Activated CD8-positive, alpha-beta memory T cell treated with anti-CD3 and anti-CD28 coated beads, Interleukin-2, amount 50 U/mL, for 4 hours (primary cell): ENCODE measurements at places on chromosomes 11 and 22.

DNA sequence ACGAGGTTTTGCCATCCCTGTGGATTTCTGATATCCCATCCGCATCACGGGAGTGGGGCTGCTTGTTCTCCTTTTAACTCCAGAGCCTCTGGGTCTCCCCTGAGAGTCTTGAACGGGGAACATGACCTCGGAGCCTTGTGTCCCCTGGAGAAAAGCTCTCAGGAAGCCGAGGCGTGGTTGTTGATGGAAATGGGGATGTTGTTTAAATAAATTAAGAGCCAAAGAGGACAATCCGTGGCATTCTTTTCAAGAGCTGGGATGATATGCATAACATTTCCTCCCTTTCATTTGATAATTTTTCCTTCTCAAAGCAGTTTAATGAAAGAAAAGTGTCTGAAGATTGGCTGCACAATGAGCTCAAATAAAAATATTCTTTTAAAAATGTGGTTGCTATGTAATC, 14.2 kb downstream of the TSPAN18 start:
- no peak for DNase-seq

DNA sequence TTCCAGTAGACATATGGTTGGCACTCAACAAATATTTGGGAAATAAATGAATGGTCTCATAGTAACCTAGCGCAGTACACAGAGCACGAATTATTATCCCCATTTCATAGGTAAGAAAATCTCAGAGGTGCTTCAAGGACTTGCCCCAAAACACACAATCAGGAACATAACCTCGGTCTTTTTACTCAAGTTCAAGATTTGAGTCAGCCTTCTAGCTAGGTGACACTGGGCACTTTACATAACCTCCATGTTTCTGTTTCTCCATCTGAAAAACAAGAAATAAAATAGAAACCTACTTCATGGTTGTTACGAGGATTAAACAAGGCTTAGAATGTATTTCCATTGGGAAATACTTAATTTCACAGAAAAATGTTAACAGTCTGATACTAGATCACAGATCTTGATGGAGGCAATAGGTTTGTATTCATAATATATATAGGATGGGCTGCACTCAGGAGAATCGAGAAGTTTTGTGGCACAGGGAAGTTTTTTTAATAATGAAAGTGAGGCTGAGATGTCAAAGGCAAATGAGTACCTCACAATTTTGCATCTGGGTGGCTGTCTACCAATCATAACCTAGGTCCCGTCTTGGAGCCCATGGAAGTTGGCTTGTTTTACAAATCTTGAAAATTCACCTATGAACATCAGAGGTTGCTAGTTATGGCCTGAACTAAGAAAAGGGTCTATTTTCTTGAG, 147.4 kb upstream of the ZC3H12C start:
- DNase-seq, result no peak

DNA sequence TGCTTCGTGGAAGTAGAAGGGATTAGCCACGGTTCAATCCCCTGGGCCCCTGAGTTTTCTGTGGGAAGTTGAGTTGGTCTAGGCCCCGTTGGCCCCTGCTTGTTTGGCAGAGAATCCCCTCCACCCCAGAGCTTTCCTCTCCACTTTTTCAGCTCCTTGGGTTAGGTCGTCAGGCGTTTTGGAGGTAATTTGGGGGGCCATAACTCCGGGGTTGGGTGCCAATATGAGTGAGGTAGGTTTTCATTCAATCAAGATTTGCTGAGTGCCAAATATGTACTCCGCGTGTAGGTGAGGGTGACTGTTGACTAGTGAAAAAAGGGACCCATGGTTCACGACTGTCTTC, 590 bp downstream of the ATG13 start:
- DNase-seq, result no peak

DNA sequence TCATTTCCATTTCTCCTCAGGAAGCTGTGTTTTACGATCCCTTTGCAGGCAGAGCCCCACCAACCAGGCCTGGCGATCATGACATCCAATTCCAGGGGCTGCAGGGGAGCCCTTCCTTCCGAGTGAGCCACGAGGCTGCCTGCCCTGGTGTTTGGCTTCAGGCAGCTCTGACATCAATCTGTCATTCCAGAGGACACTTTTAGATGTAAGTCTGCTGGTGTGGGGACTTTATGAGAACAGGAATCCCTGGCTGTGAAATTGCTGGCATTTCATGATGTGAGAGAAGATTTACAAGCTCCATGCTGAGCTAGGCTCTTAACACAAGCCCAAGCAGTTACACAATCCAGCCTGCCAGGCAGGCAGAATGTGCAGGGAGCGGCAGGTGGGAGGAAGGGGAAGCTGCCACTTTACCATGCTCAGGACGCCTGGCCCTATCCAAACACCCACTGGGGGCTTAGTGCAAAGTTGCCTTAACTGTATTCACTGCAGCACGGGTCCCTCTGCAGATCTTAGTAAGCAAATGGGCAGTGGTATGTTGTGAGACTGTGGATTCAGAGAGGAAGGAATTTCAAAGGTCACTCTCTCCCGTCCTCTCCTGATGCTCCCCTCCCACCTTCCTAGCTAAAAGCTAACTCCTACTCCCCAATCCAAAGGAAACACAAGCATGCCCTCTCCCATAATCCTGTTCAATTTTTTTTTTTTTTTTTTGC, 43.4 kb upstream of the MICAL2 start:
- no peak for DNase-seq

DNA sequence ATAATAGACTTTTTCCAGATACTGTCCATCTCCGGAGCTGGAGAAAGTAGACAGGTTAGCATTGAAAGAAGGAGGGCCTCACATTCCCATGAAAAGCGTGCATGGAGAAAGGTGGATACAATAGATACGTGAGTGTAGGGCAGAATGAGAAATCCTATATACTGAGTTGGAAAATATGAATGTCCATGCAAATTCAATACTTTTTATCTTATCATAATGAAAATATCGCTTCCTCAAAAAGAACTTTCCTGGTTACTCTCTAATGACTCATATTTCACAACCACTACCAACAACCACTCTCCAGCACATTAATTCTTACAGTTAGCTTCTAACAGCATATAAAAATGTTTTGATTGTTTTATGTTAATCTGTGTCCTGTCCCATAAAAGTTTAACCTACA, 22.0 kb upstream of the MS4A6A start:
- no peak for DNase-seq

DNA sequence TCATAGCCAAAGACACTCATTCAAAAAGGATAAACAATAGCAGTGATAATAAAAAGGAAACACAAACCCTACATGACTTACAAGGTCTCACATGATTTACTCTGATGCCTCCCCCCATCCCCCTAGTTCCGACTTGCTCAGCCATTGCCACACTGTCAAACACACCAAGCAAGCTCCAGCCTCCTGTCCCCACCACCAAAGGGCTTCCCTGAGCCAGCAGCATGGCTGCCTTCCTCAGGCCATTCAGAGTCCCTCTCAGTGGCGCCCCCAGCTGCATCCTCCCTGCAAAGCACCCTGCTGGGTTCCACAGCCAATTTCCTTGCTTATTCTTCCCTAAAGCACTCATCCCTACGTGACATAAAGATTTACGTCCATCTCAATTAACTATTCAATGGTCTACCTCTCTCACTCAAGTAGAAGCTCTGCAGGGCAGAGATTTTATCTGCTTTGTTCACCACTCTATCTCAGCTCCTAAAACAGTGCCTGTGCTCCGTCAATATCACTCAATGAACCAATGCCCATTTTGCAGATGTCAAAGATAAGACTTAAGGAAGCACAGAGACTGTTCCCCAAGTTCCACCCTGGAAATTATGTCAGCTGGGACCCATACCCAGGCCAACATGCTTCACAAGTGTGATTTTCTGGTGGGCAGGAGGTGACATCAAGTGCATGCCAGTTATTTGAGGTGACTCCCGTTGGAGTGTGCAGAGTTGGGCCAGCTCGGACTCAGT, 106.9 kb downstream of the SYN3 start:
- no peak for DNase-seq

GRCh38 chr11:111189466-111189865, 56.1 kb upstream of the POU2AF2 start:
- no peak for DNase-seq

GRCh38 chr11:13109616-13110015, 100.5 kb downstream of the RASSF10 start:
- no peak for DNase-seq

- DNase-seq, result no peak
These were observed 51.5 kb upstream of the POU2AF2 start for GRCh38 chr11:111193924-111194490.

DNA sequence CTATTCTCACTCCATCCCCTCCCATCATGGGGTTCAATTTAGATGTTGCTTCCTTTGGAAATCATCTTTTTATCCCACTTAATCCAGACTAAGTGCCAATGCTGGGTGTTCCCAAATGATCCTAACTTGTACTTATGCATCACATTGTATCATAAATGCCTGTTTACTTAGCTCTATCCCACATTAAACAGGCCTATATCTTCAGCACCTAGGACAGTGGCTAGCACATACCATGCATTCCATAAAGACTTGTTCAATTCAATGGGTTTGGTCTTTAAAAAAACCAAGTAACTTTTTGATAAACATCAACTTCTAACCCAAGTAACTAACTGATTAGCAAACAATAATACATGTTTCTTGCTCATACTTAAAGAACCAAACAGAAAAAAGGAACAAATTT, 40.6 kb downstream of the RSF1 start:
- DNase-seq, result no peak

DNA sequence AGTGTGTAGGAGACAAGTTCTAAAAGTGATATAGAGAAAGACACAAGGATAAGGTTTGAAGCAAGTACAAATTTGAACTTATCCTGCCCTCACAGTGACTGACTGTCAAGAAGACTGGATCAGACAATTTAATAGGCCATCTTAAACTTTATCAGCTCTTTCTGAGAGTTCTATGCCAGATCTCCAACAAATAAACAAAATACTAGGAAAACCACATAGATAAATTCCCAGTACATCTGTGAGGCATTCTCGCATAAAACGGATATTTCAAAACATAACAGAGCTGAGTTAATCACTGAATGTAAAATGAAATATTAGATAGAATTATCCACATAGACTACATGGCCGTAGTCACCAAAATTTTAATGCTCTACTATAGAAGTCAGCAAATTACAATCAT, 120.9 kb upstream of the LUZP2 start:
- no peak for DNase-seq

GRCh38 chr11:111944651-111945051, 7.5 kb downstream of the DIXDC1 start:
- no peak for DNase-seq

GRCh38 chr22:45603619-45604018, 68.0 kb upstream of the ATXN10 start:
- DNase-seq, result no peak

- DNase-seq, result peak; percentile 51
These were observed 1.3 kb upstream of the PATZ1 start for GRCh38 chr22:31347251-31348008.

GRCh38 chr11:10304495-10305261, at the start of gene ADM:
TSS of gene ADM (plus strand) at chr11:10305073. CDS start at chr11:10305701, 628 bp downstream.
- peak; percentile 30 for DNase-seq

DNA sequence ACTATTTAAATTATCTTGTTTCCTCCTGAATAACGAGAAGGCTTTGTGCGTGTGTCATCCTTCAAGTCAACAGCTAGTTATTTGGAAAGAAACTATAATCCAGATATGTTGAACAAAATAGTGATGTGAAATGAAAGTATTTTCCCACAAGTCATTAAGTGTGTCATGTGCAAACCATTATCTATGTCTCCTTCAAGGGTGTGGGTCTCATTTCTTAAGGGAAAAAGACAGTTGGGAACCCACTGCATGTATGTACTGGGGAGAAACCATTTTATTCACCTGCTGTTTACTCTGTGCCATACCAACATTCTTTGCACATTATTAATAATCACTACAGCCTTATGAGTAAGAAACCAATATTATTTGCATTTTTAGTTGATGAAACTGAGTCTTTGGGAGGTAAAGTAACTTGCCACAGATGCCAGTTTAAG, 145.3 kb upstream of the CTSC start:
- DNase-seq, result no peak

GRCh38 chr11:74255741-74256375, 55.6 kb downstream of the P4HA3 start:
- DNase-seq, result peak; percentile 43
